ENCODE measurements at places on chromosomes 2 and 18.

- no peak for DNase-seq
Measured at GRCh38 chr2:207670887-207671286, 40.6 kb upstream of the CCNYL1 start.

DNA sequence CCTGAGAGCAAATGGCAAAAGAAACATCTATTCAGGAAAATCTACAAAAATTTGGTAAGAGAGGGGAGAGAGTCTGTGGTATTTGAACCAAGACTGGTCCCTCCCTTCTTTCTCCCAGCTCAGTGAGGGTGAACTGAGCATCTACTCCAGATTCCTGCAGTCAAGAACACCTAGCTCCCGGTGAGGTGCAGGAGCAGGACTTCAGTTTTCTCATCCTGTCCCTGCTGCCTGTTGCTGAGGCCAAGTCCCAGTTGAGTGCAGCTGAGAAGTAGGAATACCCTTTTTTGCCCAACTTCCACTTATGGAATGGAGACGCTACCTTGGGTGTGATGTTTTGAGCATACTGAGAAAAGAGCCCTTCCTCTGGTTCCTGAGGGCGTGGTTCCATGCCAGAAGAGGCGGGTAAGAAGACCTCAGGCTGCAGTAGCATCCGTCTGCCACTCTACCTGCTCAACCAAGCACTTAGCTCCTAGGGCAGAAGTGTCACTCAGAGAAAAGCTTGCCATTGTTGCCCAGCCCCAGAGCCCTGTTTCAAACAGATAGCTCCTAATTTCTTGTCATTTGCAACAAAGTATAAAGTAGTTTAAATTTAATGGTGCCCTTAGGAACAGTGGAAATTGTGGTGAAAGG lies 112.9 kb downstream of the SOS1 start:
- no peak for DNase-seq

- DNase-seq, result no peak
Measured at GRCh38 chr2:71173096-71173495, 42.7 kb downstream of the MPHOSPH10 start.

GRCh38 chr18:22434973-22435608 lies 17.4 kb upstream of the CTAGE1 start:
- no peak for DNase-seq

- no peak for DNase-seq
Measured at GRCh38 chr18:58037163-58037562, 6.9 kb upstream of the NEDD4L start.

GRCh38 chr2:3151153-3151918 lies 226.3 kb downstream of the EIPR1 start:
- DNase-seq, result no peak

Measured in NCI-H2227 treated with DMSO at 0.1 percent for 48 hours (cell line).